ENCODE measurements at places on chromosomes 6 and 20.

- DNase-seq = no peak
These were observed 1.7 kb downstream of the NR2E1 start for GRCh38 chr6:108167449-108168089.

- DNase-seq = no peak
These were observed 133.2 kb downstream of the PHACTR1 start for GRCh38 chr6:12849809-12850198.

DNA sequence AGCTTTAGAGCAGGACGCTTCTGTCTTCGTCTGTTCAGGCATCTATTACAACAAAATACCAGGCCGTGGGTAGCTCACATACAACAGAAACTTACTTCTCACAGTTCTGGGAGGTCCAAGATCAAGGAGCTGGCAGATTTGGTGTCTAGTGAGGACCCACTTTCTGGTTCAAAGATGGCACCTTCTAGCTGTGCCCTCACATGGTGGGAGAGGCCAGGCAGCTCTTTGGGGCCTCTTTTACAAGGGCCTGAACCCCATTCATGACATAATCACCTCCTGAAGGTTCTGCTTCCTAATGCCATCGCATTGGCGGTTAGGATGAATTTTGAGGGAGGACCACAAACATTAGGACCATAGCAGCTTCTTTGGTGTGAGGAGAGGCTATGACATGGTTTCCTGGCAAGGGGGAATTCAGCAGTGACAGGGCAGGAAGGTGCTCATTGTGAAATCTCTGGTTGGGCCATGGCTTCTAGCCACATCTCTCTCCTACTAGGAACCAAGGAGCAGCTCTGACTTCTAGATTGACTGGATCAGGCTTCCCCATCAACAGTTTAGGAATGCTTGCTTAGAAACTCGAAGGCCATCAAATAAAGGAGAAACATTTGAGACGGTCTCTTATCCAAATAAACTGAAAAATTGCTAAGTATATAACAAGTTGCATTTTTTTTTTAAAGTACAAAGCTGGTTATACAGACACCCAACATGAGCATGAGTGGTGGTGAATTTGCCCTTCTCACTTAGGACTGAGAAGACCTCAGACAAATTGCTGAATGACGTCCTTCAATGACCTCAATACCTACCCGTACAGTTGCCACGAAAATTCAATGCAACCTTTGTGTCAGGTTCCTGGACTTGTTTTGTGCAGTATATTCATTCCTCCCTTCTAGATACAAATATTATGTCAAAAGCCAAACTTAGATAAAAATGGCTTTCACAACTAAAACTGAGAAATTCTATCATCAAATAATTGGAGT lies 140.7 kb downstream of the ZDHHC14 start:
- no peak for DNase-seq

DNA sequence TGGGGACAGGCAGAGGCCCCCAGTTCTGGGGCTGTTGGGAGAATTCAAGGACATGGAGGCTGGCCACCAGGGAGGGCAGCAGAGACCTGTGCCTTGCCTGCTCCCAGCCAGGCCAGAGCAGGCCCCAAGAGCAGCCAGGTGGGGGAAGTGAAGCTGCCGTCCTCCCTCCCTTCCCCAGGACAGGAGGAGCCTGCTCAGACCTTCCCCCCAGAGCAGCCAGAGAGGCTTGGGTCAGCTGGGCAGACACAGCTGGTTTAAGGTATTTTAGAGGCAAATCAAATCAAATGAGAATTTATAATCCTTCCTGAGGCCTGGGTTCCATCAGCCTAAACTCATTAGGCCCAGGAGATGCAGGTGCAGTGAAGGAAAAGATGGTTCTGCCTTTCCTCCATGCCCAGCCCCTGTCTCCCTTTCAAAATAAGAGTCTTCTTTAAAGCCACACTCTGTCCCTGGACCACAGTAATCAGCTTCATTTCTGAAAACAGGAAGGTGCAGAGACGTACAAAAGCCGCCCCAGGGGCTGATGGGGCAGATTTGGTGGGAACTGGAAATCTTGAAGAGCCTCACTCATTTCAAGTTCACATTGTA lies 21.7 kb downstream of the BMP7 start:
- no peak for DNase-seq

DNA sequence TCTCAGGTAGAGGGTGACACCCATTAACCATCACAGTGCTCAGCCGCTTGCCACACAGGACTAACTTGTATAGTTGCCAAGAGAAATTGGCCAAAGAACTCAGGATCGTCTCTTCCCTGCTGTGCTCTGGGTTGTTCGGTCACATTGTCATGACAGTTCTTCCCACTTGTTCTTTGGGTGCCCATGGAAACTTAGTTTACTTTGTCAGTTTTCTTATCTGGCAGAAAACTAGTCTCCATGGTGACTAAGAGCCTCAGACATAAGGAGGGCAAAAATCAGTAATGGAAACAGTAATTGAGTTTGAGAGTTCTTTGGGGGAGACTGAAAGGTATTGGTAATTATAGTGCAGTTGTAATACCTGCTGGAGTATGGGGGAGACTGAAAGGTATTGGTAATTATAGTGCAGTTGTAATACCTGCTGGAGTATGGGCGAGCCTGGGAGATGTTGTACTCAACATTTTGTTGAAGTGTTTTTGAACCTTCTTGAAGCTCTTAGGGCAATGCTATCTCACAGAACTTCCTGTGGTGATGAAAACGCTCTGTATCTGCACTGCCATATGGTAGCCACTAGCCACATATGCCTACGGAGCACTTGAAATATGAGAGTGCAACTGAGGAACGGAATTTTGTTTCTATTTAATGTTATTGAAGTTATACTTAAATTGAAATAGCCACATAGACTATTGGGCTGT lies 95.2 kb upstream of the HDGFL1 start:
- DNase-seq = no peak

GRCh38 chr20:14634665-14635064 lies 297.3 kb upstream of the FLRT3 start:
- no peak for DNase-seq

- DNase-seq = no peak
These were observed 43.6 kb downstream of the NTSR1 start for GRCh38 chr20:62752181-62752670.

- DNase-seq = no peak
These were observed 262.4 kb downstream of the ERMARD start for GRCh38 chr6:170013815-170014214.

- no peak for DNase-seq
These were observed 126.3 kb downstream of the CDKAL1 start for GRCh38 chr6:20660534-20660933.

DNA sequence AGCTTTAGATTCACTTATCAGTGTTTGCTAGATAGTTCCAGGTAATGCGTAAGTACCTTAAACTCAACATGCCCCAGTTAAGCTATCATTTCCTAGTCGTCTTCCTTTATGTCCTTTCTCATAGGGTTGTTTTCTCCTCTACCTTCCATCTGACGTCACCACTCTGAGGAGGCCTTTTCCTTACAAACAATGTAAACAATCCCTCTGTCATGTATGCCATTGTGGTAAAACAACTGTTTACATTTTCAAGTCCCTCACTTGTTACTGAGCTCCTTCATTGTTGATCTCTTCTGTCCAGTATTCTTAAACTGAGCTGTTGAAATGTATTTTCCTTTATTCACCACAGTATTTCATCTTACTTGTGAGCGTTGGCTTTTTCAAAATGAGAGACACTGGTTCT lies 45.4 kb upstream of the PLCG1 start:
- no peak for DNase-seq

- DNase-seq = no peak
These were observed 590.6 kb upstream of the PTCHD4 start for GRCh38 chr6:48701572-48701971.

GRCh38 chr6:25446830-25447569 lies 167.8 kb downstream of the CARMIL1 start:
- DNase-seq = no peak

GRCh38 chr6:103344554-103345163 lies 1515.1 kb downstream of the HACE1 start:
- DNase-seq = no peak

DNA sequence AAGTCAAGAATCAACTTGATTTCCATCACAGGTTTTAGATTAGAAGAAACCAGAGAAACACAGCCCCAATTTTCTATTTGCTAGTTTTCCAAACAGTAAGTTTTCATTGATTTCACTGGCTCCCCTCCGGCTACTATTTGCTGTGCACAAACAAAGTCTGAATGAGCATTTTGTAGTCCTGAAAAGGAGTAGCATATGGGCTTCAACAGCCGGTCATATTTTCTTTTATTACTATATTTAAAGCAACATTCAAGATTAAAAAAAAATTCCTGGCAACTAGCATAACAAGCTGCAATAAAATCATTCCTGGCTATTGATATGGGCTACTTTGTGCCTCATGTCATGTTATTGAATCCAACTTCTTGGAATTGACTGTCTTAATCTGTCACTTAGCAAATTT lies 48.3 kb downstream of the CARMIL1 start:
- DNase-seq = no peak

DNA sequence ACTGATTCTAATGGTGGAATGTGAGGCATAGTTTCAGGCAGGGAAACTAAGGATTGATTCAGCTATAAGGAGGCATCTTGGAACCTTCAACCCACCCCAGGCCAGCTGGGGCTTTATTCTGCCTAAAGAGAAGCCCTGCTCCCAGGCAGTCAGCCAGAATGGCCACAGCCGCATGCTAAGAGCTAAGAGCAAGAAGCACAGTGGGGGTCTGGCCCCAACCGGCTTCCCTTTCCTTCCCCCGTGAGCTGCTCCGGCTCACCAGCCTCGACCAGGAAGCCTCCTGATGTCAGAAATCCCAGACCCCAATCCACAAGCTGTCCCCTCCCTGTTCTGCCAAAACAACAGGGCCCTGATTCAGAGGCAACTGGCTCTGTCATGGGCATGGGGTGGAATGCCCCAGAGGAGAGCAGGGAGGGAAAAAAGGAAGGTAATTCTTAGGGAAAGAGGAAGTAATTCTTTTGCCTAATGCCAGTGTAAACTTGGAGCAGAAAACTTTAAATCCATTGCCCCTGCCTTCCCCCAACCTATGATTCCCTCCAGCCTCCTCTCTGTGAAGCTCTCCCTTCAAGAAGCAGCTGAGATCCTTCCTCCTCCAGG lies 6.9 kb downstream of the GRM4 start:
- no peak for DNase-seq

GRCh38 chr20:21262812-21263211 lies 40.3 kb upstream of the XRN2 start:
- DNase-seq = peak; percentile 6

GRCh38 chr20:5945963-5946362 lies 4.4 kb downstream of the TRMT6 start:
- no peak for DNase-seq

GRCh38 chr6:54801669-54802068 lies 44.9 kb upstream of the FAM83B start:
- no peak for DNase-seq

DNA sequence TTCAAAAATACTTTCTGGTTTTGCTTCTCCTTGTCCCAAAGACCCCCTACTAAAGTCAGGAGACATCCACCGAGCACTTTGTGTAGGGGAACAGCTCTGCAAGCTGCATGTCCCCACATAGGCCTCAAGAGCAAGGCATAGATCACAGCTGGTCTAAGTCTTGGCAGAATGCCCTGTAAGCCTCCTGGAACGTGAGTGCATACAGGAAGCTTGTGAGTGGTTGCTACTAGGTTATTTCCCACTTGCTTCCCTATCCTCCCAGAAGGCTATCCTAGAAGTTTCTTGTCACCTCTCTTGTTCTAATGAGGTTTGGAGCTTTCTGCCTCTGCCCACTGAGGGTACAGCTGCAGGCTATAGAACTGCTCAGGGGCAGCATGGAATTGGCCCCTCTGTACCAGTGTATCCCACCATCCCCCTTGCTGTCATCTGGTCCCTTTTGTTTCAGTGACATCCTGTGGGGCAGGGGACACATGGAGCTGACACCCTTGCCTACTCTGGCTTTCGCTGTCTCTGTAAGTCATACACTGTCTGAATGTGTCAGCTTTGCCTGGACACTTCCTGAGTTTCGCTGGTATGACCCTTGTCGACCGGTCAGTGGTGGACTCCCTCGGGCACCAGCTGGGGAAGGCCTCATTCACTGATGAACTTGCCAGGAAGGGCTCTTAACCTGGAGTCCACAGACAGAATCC lies 35.6 kb upstream of the KCNK16 start:
- peak; percentile 65 for DNase-seq

DNA sequence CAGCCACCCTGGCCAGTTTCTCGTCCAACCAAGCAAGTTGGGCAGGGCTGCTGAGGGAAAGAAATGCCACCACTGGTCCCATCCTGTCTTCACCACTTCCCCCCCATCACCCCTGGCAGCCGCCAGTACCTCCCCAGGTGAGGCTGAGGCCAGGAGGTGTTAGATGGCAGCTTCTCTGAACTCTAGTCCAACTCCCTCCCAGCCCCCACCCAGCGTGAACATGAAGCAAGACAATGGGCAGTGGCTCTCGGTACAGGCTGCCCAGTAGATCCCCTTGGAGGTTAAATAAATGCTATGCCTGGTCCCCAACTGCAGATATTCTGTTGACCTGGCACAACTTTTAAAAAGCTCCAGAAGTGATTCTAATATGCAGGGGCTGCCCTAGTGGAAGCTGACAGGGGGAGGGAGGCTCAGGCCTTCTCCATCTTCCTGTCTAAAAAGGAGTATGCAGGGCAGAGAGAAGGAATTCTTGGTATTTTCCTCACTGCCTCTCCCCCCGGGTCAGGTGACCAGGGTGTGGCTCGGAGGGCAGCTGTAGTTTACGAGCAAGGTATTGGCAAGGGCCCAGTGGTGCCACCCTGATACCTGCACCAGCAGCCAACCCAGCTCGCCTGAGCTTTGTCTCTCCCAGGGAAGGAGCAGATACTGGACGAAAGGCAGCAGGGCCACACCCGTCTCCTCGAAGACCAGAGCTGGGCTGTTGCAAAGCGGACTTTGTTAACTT lies 25.7 kb downstream of the KCNK5 start:
- no peak for DNase-seq

DNA sequence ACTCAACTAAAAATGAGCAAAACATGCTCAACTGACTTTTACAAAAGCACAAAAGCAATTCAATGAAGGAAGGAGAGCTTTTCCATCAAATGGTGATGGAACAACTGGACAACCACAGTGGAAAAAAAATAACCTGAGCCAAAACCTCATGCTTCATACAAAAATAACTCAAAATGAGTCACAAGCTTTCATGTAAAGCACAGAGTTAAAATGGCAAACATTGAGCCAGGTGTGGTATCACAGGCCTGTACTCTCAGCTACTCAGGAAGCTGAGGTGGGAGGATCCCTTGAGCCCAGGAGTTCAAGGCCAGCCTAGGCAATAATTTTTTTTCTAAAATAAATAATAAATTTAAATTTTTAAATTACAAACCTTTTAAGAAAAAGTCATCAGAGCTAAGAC lies 18.4 kb upstream of the HLA-G start:
- peak; percentile 2 for DNase-seq

- DNase-seq = no peak
These were observed 6.1 kb upstream of the DOK5 start for GRCh38 chr20:54469293-54469692.

GRCh38 chr6:130494729-130495128 lies 128.9 kb downstream of the TMEM200A start:
- no peak for DNase-seq
